ENCODE measurements at places on chromosomes 6 and 20.

DNA sequence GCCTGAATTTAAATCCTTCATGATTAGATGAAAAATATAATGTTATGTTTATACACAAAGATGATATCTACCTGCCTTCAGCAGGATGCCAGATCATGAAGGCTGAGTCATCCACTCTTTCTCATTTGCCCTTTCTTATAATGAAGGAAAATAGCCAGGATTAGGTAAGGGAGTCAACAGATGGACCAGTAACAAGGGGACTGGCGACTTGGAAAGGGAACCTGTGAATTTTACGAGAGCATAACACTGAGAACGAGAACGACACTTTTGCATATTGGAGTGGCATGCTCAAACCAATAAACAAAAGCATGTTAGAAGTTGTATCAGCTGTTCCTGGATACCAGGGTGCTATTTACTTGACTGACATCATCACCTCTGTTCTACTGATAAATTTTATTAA lies 154.0 kb downstream of the LAMP5 start:
- DNase-seq: no peak

GRCh38 chr6:55729665-55730064 lies 145.7 kb downstream of the BMP5 start:
- DNase-seq: no peak

- no peak for DNase-seq
Measured at GRCh38 chr6:147544420-147544819, 35.9 kb downstream of the SAMD5 start.

DNA sequence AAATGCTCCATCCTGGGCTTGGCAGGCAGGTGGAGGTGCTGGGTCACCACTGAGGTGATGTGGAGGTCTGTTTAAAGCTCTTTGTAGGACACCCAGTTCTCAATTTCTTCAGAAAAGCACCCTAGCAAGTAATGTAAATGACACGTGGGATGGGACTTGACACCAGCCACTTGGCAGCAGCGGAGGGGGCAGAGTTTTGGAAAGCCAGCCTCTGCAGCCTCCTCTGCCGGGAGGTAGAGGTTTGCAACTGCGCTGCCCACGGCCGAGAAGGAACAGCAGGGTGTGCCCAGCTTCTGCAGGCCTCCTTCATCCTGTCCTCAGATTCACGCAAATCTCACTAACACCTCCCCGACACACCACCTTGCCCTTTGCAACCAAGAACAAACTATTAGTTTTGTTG lies 77.3 kb downstream of the RAMACL start:
- DNase-seq: no peak

DNA sequence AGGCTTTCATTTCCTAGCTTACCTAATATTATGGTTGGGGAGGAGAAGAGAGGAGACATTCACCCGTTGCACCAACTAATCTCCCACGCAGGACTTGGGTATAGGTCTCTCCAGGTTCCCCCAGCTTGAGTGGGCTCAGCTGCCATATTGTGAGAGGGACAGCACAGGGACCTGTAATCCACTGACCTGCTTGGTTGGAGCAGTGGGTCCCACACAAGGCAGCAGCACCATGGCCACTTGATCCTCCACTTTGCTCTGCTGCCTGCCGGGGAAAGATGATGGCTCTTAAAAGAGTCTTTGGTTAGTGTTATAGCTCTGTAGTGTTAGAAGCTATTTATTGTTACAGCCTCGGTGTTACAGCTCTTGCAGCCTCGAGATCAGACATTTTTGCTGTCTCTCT lies 22.5 kb upstream of the ECHDC1 start:
- no peak for DNase-seq

- DNase-seq: no peak
Measured at GRCh38 chr20:10543480-10543879, 108.4 kb downstream of the SLX4IP start.

GRCh38 chr6:135617222-135617621 lies 119.7 kb upstream of the AHI1 start:
- DNase-seq: no peak

DNA sequence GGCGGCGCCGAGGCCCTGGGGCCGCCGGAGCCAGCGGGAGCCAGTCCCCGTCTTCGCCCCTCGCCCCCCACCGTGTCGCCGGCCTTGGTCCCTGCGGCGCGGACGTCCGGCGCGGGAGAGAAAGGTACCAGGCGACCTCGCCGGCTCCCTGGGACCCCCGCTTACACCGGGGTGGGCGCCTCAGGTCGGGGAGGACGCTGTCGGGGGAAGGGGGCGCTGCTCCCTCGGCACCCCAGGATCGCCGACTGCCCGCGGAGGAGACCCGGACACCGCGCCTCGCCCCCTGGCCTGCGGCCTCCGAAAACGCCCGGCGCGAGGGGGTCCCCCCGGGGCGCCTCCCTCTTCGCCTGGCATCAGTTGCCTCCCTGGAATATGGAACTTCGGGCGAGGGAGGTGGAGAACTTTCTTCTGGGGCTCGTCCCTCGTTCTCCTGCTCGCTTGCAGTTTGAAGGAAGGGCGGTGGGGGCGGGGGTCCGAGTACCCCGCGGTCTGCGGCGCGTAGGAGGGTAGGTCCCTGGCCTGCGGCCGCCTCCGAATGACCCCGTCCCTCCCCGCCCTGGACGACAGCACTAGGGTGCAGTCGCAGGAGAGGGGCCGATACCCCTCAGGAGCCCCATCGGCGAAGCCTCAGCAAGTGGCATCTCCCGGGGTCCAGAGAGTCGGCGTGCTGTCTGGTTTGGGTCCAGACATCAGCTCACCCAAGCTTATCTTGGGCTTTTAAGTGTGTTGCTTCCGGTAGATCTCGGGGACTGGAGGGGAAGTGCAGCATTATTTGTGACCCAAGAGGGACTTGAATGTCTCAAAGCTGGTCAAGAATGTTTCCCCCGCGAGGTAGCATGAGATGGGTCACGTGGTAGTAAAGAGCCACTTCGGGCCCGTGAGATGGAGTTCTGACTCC lies 549 bp downstream of the ANKRD6 start:
- DNase-seq: peak; percentile 26

GRCh38 chr6:56314683-56315523 lies 67.5 kb upstream of the COL21A1 start:
- DNase-seq: peak; percentile 25

All from activated naive CD4-positive, alpha-beta T cell treated with anti-CD3 and anti-CD28 coated beads, Interleukin-2, amount 50 U/mL, for 72 hours (primary cell).